NCI-H2081 (cell line): ENCODE measurements at places on chromosomes 16 and 17.

DNA sequence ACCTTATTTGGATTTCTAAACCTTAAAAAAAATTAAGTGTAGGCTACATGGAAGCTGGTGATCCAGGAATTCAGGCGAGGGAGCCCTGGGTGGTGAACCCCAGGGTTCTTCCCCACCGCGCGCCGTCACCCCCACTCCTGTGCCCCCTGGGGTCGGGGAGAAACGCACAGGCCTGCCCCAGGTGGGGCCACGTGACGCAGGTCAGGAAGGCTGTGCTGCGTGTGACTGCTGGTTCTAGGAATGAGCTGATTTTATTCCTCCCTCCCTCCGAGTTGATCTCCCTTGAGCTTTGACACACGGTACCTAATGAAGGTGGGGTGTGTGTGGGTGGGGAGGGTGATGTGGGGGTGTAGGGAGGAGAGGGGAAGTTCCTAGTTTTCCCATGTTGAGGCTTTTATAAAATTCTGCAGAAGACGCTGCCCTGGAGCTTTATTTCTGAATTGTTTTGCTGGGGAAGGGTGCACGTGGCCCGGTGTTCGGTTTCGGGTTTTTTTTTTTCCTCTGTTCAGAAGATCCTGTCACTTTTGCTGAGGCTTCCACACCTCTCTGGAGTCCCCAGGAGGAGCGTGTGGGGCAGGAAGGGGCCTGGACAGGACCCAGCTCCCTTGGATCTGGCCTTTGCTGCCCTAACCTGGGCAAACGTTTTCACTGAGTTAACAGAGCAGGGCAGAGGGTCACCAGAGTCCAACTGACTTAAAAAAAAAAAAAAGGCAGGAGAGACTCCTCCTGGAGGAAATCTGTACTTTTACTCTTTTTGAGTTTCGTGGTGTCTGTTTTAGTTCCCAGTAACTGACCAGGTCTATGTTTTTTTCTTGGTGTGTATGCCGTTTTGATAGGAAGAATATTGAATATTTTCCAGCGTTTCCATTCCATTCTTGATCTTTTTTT lies 55.8 kb upstream of the GSE1 start:
- DNase-seq = no peak

DNA sequence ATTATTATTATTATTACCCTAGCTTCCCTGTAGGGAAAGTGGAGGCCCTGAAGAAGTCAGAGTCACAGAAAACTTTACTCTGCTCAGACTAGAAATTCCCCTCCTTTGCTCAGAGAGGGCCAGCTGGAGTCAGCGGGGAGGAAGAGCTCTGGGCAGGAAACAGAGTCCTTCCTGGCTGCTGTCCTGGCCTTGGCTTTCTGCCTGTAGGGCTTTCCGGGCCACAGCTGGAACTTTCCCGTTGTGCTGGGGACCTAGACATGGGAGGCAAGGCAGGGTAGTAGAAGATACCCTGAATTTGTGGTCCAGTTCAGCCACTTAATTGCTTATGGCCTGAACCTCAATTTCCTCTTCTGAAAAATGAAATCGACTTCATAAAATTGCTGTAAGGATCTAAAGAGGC lies 14.0 kb upstream of the CCL2 start:
- DNase-seq = no peak

DNA sequence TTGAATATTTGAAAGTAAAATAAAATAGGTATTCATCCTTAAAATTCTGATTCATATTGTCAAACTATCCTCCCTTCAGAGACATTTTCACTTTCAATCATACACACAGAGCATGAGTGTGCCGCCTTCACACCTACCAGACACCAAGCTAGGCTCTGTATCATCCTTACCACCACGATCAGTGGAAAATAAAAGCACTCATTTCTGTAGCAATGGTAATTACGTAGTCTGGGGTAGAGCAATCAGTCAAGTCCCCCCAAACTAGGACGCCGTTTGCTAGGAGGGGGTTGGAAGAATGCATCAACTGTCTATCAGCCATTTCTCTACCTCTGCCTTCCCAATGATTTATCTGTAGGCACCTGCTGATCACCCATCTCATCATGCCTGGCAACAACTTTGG lies 84.6 kb upstream of the GRIN2A start:
- DNase-seq = no peak

DNA sequence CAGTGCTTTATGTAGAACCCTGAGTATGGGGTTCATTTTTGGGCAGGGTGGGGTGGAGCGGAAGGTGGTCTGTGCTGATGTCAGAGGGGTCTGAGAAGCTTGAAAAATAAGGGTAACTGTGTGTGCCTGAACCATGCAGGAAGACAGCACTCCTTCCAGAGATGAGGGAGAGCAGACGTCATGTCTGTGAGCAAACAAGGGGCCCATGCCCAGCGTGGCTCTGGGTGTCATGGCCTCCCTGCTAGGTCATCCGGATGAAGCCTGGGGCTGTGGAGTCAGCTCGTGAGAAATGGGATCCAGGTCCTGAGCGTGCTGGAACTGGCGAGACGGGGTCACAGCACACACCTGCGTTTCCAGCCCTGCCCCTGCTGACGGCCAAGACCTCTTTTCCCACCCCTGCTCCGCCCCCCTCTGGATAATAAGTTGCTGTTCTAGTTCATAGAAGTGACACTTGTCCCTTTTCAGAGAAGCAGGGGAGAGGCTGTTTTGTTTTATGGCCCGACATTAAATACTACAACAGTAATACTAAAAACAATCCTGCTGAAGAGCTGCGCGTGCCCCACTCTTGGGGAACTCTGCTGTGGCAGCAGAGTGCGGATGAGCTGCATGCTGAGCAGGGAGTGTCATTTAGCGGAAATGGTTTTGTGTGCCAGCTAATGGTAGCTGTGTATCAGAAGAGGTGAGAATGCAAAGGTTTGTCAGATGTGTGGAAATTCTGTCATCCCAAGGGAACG lies 92.6 kb downstream of the RPTOR start:
- DNase-seq = no peak

- DNase-seq = no peak
These were observed 63.9 kb upstream of the RPH3AL start for GRCh38 chr17:416293-417206.

- no peak for DNase-seq
These were observed 67.1 kb downstream of the TEX14 start for GRCh38 chr17:58624751-58625150.

- DNase-seq = no peak
These were observed 16.6 kb upstream of the IL21R start for GRCh38 chr16:27385398-27385797.

- DNase-seq = no peak
These were observed at the start of gene B4GALNT2 for GRCh38 chr17:49132699-49133364. TSS of gene B4GALNT2 (plus strand) at chr17:49132769. CDS start at chr17:49132793, 24 bp downstream.

- DNase-seq = no peak
These were observed 20.5 kb downstream of the CLEC16A start for GRCh38 chr16:10964891-10965326.
